ENCODE measurements at places on chromosomes 1 and 21.

DNA sequence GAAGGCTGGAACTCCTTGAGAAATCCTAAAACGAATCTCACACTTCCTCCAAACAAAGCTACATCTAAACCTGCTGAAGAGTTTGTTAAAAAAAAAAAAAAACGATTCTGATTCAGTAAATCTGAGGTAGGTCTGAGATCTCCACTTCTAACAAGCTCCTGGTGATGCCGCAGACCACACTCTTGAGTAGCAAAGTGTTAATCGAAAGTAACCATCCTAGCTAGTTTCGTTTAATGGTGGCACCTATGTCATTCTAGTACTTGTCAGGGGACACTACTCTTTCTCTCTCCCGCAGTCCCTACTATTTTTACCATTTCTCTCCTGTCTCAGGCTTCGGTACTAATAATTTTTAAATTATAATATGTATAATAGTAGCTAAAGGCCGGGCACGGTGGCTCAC is 2.1 kb downstream of the CLCC1 start:
- DNase-seq = no peak

- no peak for DNase-seq
Measured at GRCh38 chr21:36729310-36729970, 30.5 kb downstream of the SIM2 start.

GRCh38 chr1:13813398-13814012 is 113.5 kb downstream of the PRDM2 start:
- peak; percentile 64 for DNase-seq

DNA sequence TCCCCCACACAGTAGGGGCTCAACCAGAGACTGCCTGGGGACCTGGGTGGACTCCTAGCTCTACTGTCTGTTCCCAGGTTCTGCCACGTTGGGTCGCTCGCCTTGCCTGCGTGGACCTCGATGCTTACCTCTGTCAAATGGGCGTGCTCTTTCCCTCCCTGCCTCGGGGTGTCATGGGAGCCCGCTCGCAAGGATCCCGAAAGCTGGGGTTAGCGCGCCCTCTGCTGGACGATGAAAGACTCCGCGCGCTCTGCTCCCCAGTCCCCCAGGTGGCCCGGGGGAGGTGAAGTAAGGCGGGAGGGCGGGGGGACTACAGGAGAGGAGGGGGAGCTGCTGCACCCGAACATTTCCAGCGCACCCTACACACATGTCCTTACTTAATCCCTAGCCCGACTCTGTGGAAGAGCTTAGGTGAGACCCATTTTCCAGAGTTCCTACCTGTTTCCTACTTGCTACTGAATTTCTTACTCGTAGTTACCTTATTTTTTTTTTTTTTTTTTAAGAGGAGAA is 2.3 kb upstream of the BSND start:
- peak; percentile 75 for DNase-seq

- DNase-seq = no peak
Measured at GRCh38 chr1:108716437-108717230, 3.9 kb downstream of the FNDC7 start.

GRCh38 chr1:101907264-101907663 is 89.5 kb downstream of the OLFM3 start:
- DNase-seq = no peak

DNA sequence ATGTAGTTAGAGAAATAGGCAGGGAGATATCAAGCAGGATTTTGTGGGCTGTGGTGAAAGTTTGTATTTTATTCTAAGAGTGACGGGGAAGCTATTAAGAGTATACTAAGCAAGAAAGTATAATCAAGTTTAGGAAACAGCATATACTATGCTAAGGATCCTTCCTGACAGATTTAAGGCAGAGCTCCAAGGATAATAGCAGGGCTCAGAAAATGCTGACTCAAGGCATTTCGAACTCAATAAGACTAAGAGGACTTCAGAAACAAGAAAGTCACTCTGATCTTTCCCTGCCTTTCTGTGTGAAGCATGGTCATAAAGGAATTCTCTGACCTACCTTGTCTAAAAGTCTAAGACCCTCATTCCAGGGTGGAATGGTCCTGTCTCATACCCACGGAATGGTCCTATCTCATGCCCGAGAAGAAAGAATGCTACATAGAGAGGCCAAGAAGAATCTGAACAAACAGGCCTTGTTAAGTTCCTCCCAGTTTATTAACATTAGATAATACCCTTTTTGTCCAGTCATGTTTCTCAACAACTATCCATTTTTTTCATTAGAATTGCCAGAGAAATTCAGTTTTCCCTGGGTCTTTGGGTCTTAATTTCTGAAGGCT is 59.1 kb downstream of the HFM1 start:
- DNase-seq = no peak

All from left ventricle myocardium superior (tissue), 1 donor.